Activated CD4-positive, alpha-beta T cell treated with anti-CD3 and anti-CD28 coated beads, Interleukin-2, amount 50 U/mL, for 16 hours (primary cell): ENCODE measurements at places on chromosomes 2 and 18.

- no peak for DNase-seq
Observed at GRCh38 chr18:6714010-6714409, 15.5 kb upstream of the ARHGAP28 start.

DNA sequence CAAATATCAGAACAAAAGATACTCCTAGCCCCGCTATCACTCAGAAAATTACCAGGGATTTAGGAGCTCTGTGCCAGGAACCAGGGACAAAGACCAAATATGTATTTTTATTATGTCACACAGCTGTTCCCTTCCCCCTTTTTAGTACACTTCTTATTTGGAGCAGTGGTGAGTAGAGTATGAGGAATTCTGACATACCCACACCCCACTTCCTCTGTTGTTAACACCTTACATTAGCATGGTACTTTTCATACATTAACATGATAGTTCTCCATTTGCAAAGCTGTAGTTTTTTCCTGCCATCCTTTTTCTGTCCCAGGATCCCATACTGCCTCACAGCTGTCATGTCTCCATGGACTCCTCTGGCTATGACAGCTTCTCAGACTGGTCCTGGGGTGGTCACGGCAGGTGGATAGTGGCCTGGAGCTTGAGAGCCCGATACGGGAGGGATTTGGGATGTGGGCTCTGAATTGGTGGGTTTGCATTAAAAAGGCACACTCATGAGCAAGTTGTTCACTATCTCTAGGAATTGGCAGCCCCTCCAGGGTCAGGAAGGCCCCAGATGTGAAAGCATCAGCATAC lies 100.2 kb downstream of the SH3RF3 start:
- DNase-seq, result no peak

DNA sequence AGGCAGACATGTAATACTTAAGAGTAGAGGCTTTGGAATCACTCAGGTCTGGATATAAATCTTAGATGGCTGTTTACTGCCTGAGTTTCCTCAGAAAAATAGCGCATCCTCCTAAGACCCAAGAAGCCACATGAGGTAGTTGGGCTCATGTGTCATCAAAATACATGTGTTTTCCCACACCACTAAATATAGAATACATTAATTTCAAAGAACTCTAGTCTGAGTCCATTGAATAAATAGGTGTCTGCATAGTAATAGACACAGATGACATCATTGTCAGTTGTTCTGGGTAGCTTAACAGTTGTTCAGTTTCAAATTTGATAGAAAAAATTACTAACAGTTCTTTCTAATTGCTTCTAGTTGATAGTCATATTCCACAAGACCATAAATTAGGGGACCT lies 9.6 kb downstream of the PPP1R1C start:
- no peak for DNase-seq

DNA sequence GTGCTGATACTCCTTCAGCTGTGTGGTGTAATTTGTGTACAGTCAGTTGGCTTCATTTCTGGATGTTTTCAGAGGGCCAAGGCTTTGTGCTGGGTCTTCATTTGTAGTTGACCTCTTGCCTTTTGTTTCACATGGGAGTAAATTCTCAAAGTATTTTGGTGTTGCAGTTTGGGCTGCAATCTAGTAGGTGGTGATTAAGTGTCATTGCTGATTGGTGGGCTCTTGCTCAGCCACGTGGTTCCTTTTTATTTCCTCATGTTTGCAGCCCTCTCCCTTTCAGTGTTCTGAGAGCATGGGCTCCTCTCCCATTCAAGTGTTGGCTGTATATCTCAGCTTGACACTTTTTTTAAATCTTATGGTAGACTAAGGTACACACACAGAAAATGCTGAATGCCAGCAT lies 96.8 kb downstream of the SNTG2 start:
- DNase-seq, result peak; percentile 5

DNA sequence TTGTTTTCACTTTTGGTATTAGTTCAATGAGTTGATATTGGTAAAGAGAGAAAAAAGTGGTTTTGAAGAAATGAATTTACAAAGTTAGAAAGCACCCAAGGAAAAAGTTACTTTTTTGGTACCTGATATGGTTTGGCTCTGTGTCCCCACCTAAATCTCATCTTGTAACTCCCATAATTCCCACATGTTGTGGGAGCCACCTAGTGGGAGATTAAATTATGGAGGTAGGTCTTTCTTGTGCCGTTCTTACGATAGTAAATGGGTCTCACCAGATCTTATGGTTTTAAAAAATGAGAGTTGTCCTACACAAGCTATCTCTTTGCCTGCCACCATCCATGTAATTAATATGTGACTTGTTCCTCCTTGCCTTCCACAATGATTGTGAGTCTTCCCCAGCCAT lies 965.6 kb upstream of the NRXN1 start:
- DNase-seq, result no peak

DNA sequence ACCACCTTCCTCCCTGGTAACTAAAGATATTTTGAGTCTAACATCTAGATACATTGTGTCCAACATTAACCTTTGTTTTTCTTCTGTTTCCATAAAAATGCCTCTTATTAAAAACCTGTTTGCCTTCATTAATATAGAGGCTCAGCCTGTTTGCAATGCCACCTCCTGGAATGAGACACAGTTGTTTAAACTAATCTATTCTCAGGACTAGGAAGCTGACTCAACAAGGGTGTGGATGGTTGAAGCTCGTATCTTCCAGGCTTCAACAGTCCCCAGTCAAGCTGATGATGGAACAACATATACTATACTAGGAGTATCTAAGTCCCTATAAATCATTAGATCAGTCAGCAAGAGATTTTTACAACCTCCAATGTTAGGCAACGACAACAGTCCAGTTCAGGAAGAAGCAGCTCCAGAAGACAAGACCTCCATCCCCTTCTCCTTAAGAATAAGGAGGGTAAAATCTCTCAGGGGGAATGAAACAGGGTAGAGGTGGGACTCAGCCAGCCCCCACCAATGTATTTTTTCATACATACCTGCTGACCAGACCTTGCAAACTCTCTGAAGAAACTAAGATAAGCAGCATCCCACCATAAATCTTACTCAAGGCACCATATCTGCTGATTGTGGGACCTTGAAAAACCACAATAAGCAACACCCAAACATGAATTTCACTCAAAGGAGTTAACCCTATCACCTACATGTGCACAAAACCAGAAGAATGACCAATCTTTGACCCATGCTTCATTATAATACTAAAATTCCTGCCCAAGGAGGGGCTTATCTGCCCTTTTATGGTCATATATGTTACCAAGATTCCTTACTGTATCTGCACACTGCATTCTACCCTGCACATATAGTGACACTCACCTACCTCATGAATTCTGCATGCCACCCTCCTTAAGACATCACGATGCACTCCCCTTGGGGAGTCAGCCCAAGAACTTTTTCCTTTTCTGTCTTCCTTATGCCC lies 21.4 kb downstream of the ZNF24 start:
- DNase-seq, result no peak

- DNase-seq, result no peak
Observed at GRCh38 chr18:52615943-52616342, 275.9 kb downstream of the DCC start.

GRCh38 chr18:75208836-75209128 lies 157 bp downstream of the PTGR3 start:
- DNase-seq, result no peak

- DNase-seq, result no peak
Observed at GRCh38 chr18:8828300-8828699, 122.9 kb downstream of the MTCL1 start.

GRCh38 chr2:75560768-75561565 lies at the start of gene EVA1A:
Gene EVA1A (minus strand): TSS chr2:75560939. CDS start chr2:75518140, 42,799 bp downstream.
- peak; percentile 24 for DNase-seq

- peak; percentile 6 for DNase-seq
Observed at GRCh38 chr2:60844105-60844504, 37.3 kb upstream of the REL start.

DNA sequence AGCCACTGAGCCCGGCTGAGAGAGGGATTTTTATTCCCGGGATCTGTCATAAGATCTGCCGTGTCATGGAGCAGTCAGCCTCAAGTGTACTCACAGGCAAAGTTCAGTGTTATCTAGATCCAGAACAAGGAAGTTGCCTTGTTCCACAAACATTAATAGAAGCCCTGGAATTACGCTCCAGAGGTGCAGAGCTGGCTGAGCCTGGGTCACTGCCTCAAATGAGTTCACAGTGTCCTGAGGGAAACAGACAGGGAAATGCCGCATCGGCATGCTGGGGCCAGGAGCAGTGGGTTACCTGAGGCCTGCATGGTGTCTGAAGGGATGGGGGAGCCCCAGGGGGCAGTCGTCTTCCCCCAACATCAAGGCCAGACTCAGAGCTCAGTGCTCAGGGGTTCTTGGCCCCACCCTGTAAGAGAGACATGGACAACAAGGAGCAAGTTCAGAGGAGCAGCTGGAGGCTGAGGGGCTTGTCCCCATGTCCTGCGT lies 42.7 kb upstream of the ODC1 start:
- DNase-seq, result no peak

DNA sequence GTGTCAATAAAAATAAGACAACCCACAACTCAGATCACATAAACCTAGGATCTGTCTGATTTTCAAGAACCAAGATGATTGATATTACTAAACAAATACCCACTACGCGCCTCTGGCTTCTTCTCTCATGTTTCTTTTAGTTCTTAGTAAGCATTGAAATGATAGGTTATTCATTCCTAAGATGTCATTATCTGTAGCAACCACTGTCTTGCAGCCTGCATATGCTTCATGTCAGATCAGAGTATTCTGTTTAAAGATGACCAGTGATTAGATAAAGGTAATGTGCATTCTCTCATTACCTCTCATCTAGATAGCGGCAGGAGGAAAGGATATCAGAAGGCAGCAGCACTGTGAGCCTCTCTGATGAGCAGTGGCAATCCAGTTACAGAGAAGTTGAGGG lies 112.9 kb downstream of the SLC8A1 start:
- DNase-seq, result no peak
